Tongue (tissue), 3 donors: ENCODE measurements at places on chromosomes 3 and 15. TPM values are rescaled to one million over a fixed set of nuclear protein-coding genes. Genes with fewer than 3 reads are reported as not detected.

ARHGEF26 gene
- total RNA-seq, result 18.4 TPM

POLQ gene
- total RNA-seq, result 3.7 TPM

FANCD2OS gene
- total RNA-seq, result not detected

EAF2 gene
- total RNA-seq, result 14.1 TPM

ENTPD3 gene
- 3.0 TPM for total RNA-seq

UPK1B gene
- 9.4 TPM for total RNA-seq

TBC1D5 gene
- total RNA-seq, result 118 TPM

ALDH1L1 gene
- 7.7 TPM for total RNA-seq

PLA2G4D gene
- total RNA-seq, result not detected

SLC6A1 gene
- total RNA-seq, result 3.1 TPM

HPS3 gene
- 20.2 TPM for total RNA-seq

ZNF662 gene
- 12.2 TPM for total RNA-seq
